ENCODE measurements at places on chromosomes 3 and 15.

GRCh38 chr15:92322566-92323355 lies 70.9 kb upstream of the ST8SIA2 start:
- DNase-seq: no peak

DNA sequence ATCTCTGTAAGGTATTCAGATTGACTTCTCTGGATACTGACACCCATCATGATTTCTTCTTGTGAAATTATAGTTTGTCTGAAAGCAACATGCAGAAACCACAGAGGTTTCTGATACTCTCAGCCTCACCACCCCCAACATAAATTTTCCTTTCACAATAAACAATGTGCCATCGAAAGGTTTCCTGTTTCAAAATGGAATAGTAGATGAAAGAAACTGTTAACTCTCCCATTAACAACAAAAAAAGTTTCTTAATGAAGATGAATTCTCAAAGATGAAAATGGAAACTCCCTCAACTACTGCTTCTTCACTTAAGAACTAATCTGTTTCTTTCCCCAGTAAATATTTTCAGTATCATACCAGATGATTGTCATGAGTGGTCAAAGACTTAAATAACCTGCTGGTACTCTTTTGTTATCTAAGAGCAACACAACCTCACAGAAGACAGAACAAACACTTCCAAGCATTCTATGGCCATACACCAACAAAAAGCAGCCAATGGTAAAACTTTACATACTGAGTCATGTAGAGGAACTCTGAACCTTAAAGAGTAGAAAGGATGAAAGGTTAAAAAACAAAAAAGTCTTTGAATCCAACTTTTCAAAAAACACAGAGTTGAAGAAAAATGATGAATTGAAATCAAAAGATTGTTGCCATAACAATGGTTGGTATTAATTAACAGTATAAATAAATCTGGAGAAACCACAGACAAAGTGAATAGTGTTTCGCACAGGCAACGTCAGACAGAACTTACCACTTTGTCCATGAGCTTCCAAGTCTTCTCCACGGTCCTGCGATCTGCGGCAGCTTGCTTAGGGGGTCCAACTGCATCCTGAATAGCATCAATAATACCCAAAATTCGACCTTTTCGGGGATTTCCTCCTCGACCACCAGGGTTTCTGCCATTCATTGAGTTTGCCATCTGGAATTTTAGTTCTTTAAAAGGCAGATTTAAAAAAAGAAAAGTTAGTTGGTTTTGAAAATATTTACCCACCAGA lies 1.9 kb downstream of the CBLB start:
- DNase-seq: peak; percentile 88

GRCh38 chr3:178718995-178719635 lies 182.9 kb downstream of the KCNMB2 start:
- DNase-seq: no peak

- no peak for DNase-seq
Observed at GRCh38 chr3:51887620-51888019, 12.2 kb upstream of the IQCF5 start.

GRCh38 chr3:27147215-27147614 lies 222.0 kb downstream of the NEK10 start:
- no peak for DNase-seq

DNA sequence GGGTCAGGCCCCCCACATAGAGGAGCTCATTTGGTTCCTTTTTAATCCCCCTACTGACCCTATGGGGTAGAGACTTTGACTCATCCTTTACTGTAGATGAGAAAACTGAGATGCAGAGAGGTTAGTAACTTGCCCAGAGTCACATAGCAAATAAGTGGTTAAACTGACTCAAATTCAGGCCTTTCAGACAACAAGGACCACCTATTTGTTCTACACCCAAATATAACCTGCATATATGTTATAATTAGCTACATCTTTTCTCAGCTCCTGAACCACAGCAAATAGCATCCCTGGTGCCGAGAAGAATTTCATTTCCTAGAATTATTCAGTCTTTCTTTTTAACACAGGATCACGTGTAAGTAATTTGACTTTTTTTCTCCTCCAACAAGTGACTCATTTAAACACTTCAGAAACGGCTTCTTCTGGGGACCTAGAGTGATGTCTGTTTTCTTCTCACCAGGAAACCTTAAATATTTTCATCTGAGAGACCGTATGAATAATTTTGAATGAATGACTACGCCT lies 57.4 kb downstream of the MGLL start:
- peak; percentile 67 for DNase-seq

- DNase-seq: no peak
Observed at GRCh38 chr3:186964616-186965015, 34.3 kb downstream of the ST6GAL1 start.

DNA sequence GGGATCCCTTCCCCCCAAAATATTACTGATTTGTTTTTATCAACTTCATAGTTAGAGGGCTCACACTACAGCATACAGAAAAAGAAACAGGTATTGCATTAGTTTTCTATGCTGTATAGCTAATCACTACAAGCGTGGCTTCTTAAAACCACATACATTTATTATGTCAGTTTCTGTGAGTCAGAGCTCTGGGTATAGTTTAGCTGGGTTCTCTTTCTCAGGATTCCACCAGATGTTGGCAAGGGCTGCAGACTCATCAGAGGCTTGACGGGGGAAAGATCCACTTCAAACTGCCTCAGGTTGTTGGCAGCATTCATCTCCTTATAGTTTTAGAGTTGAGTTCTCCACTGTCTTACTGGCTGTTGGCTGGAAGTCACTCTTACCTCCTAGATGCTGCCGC lies 328.0 kb downstream of the NLGN1 start:
- no peak for DNase-seq

- DNase-seq: no peak
Observed at GRCh38 chr15:60982249-60982910, 246.7 kb downstream of the RORA start.

DNA sequence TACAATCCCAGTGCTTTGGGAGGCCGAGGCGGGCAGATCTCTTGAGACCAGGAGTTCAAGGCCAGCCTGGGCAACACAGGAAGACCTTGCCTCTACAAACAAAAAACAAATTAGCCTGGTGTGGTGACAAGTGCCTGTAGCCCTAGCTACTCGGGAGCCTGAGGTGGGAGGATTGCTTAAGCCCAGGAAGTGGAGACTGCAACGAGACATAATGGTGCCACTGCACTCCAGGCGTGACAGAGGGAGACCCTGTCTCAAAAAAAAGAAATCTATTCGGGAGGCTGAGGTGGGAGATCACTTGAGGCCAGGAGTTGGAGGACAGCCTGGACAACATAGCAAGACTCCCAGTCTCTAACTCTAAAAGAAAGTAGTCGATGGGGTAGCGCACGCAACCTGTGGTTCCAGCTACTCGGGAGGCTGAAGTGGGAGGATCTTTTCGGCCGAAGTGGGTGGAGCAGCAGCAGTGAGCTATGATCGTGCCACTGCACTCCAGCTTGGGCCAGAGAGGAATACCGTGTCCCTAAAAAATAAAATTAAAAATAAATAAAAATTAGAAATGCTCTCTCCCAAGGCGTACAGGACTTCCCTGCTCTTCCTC lies 775 bp downstream of the C3orf33 start:
- no peak for DNase-seq

- DNase-seq: peak; percentile 61
Observed at GRCh38 chr3:17258823-17259436, 374.2 kb downstream of the PLCL2 start.

DNA sequence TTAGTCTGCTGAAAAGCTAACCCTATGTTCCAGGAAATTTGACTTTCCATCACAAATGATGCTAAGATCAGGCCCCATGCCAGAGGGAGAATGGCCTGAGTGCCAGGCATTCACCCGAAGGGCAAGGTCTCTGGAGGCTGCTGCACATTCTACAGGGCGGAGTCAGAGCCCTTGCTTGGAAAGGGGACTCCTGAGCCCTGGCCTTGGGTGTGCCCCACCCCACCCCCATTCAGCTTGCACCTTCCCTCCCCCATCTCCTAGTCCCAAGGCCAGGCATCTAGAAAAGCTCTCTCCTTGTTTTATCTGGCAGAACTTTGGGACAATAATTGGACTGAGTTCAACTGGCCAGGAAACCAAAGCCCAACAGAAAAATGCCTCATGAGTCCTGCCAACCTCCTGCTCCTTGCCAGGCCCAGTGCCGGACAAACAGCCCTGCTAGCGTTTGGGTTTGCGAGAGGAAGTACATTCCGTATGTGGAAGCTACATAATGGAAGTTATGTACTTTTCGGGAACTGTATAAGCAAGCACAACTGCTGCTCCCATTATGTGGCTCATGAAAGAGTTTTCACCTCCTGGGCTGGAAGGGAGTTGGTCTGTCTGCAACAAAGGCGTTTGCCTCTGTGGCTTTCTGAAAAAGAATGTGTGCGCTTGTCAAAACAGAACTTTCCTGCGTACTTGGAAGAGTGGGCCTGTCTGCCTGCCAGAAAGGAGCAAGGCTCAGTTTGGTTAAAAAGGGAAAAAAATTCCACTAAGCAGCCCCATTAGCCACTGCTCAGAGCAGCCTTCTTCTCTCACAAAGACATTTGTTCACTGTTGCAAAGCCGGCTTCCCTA lies 321.5 kb upstream of the CTNNB1 start:
- DNase-seq: no peak

DNA sequence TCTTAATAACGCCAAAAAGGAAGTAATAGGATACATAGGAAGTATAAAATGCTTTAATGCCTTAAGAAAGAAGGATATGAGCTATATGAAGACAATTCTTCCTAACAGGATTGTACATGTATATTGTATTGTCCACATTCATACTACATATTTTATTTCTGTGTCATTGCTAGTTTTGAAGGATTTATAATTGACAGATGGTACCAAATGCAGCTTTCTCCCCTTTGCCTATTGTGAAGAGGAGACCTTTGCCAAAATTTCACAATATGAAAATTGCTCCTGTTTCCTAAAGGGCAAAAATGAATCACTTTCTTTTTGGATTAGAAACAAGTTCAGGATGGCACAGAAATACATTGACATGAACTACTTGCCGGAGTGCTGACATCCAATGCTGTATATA lies 34.8 kb upstream of the EOMES start:
- no peak for DNase-seq

DNA sequence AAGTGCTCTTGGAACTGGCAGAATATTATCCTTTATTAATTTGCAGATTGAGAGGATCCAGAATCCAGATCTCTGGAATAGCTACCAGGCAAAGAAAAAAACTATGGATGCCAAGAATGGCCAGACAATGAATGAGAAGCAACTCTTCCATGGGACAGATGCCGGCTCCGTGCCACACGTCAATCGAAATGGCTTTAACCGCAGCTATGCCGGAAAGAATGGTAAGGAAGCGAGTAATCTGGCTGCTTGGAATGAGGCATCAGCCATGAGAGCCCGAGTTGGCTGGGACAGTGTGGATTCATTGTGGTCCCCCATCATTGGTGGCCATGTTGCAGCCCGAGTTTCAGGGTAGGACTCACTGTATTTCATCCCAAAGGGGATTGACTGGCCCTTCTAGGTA lies 47.1 kb downstream of the PARP14 start:
- no peak for DNase-seq

DNA sequence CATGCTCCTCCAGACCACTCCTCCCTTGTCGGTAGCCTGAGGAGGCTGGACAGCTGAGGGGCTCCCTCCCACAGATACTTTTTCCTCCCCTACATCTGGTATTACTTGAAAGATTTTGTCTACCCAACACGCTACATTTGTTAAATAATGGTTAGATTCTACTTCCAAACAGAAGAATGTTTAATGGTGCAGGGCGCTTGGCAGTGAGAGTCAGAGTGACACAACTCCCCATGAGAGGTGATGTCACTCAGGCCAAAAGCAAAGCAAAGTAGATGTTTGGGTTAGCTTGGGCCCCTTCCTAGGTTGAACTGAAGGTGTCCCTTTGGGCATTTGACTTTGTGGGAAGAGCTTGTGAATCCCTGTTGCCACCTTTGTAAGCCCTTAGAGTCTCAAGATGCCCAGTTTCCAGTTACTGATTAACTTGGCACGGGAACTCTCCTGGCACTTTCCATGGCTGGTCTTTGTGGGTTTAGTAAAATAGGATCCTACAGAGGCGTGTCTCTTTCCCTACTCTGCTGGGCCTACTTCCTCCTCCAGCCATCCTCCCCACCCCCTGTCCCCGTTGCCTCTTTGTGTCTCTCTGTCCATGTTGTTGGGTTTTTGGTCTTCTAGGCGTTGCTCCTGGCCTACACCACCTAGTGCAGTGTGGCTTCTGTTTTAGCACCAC lies 5.6 kb downstream of the LIMD1 start:
- no peak for DNase-seq

DNA sequence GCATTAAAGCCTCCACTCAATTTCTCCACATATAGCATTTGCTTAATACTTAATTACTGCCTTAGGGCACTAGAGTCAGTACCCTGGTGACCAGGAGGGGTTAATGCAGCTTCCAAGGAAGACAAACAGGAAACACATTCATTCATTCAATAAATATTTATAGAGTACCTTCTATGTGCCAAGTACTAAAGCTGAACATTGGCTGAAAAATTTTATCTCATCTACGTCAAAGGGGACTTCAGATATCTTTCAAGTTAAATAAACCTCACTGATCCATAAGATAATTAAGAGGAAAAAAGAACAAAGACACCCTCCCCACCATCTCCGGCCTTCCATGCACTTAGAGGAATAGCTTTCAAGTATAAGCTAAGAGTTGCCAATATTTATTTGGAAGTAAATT lies 156.9 kb upstream of the PRICKLE2 start:
- no peak for DNase-seq

DNA sequence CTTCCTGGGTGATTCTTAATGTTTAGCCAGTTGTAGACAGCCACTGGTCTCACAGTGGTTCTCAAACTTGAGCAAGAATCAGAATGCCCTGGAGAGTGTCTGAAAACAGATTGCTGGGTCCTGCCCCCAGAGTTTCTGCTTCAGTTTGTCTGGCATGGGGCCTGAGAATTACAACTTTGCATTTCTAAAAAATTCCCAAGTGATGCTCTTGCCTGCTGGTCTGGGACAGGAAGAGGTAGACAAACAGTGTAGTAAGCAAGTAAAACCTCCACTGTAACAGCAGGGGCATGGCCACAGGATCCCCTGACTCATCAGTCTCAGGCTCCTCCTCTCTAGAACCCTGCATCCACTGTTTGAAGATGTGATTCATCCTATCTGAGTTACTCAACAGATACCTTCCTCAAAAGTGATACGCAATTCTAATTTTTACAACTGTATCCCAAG lies 36.5 kb downstream of the DZIP1L start:
- DNase-seq: no peak

GRCh38 chr3:162007722-162008121 lies 511.1 kb downstream of the OTOL1 start:
- DNase-seq: no peak

Measured in GM12865 (cell line).